ENCODE measurements at places on chromosomes 1 and 21. TPM values are rescaled to one million over a fixed set of nuclear protein-coding genes. Genes with fewer than 3 reads are reported as not detected.

Gene HSPA6
- 1.6 TPM for total RNA-seq

Gene CNKSR1
- 0.32 TPM for total RNA-seq

Gene SOAT1
- total RNA-seq: 21.9 TPM

Gene DENND2C
- 0.42 TPM for total RNA-seq

Gene CHRNB2
- 0.71 TPM for total RNA-seq

Gene CFAP74
- total RNA-seq: not detected

Gene MRPL24
- 202 TPM for total RNA-seq

Gene TFF1
- total RNA-seq: 26.5 TPM

Gene RIPPLY3
- total RNA-seq: 0.46 TPM

Gene SYNC
- 17.7 TPM for total RNA-seq

Gene CLCA4
- not detected for total RNA-seq

Gene IL22RA1
- total RNA-seq: 9.6 TPM

Gene FAM167B
- total RNA-seq: 0.33 TPM

Gene PLEKHN1
- 5.8 TPM for total RNA-seq

All from A549 treated with GW870086 at 1 μM for 4 hours (cell line).